ENCODE measurements at places on chromosomes 12 and 14.

DNA sequence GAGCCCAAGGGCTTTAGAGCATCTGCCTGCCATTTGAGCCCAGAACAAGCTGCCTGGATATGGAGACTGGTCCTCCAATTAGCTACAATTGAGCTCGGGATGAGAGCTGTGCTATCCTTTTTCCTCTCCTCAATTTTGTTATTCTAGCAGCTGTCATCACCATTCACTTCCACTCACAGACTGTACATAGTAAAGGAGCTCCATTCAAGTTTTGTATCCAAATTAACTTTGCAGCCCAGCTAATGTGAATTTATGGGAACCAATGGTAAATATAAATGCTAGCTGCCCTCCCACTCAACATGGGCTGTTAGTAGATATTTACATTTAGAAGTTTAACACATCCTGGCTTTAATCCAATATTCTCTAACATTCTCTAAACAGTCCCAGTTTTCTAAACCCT, 44.6 kb downstream of the BMP4 start:
- no peak for DNase-seq

- no peak for DNase-seq
Measured at GRCh38 chr12:19095756-19096480, 33.6 kb upstream of the PLEKHA5 start.

DNA sequence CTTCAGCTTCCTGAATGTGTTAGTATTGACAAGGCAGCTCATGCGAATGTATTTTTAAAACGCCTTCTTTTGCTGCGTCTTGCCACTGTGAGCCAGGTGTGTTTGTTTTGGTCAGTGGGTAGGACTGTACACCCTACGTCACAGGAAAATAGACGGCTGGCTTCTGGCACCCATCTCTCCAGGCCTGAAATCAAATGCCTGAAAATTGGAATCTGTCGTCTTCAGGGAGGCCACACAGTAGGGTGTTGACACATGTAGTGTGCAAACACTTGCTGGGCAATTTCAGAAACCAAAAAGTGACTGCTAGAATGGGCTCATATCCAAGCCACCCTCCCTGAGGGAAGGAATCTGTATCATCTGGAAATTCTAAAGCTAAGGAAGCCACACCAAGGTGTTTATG, 209.3 kb downstream of the TTC8 start:
- DNase-seq = no peak

DNA sequence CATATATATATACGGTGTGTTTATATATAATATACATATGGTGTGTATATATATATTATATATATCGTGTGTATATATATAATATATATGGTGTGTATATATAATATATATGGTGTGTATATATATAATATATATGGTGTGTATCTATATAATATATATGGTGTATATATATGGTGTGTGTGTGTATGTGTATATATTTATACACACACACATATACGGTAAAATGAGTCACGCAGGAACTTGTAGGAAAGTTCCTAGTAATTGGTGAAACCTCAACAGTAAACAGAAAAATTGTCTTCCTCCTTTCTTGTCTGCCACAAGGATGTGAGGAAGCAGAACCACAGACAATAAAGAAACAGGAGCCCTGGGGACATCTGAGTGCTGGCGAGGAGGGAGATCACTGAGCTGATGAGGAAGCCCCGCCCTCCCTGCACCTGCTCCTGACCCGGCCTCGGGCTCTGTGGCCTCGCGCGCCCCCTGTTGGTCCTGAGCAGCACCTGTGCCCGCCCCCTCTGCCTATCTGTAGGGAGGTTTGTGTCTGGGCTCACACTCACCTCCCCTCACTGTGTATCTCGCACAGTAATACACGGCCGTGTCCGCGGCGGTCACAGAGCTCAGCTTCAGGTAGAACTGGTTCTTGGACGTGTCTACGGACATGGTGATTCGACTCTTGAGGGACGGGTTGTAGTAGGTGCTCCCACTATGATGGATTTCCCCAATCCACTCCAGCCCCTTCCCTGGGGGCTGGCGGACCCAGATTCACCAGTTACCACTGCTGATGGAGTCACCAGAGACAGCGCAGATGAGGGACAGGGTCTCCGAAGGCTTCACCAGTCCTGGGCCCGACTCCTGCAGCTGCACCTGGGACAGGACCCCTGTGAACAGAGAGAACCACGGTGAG, 1079.4 kb downstream of the TMEM121 start:
- peak; percentile 11 for DNase-seq

GRCh38 chr12:87280356-87280755, 748.8 kb downstream of the C12orf50 start:
- DNase-seq = no peak

DNA sequence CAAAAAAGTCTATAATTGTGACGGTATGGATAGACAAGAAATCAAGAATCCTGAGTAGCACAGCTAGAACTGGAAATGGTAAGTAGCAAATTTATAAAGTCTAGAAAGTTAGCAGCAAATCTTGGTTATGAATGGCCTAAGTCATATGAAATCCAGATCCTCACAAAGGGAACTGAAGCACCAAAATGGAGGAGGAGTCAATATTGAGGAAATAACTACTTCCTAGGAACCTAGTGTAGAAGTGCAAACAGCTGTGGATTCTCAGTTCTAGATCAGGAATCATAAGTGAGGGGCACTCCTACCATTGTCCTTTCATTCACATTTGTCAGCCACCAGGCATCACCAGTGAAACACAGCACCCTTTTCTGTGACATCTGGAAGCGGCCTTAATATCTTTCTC, 202.2 kb upstream of the DCN start:
- DNase-seq = no peak

DNA sequence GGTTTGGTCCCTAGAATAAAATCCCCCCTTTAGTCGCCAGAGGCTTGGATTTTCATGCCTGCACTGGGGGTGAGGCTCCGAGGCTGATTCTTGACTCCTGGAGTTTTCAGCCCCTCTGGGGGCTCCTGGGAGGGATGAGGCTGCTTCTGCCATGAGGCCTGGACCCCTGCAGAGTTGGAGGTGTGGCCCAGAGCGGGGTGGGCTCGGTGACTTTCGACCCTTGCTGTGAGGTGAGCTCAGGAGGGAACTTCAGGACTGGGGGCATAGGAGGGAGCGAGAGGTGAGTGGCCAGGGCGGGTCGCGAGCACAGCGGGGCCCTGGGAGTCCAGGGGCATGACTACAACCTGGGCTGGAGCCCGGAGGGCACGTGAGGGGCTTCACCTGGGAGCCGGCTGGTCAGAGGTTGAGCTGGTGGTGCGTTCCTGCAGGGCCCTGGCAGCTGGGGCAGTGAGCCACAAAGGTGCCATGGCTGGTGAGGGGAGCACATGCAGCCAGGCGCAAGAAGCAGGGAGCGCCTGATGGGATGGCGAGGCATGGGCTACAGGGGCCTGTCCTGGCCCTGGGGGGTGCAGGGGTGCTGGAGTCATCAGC, 168.2 kb downstream of the KIF26A start:
- no peak for DNase-seq

GRCh38 chr12:67710582-67710981, 62.0 kb downstream of the DYRK2 start:
- DNase-seq = no peak

DNA sequence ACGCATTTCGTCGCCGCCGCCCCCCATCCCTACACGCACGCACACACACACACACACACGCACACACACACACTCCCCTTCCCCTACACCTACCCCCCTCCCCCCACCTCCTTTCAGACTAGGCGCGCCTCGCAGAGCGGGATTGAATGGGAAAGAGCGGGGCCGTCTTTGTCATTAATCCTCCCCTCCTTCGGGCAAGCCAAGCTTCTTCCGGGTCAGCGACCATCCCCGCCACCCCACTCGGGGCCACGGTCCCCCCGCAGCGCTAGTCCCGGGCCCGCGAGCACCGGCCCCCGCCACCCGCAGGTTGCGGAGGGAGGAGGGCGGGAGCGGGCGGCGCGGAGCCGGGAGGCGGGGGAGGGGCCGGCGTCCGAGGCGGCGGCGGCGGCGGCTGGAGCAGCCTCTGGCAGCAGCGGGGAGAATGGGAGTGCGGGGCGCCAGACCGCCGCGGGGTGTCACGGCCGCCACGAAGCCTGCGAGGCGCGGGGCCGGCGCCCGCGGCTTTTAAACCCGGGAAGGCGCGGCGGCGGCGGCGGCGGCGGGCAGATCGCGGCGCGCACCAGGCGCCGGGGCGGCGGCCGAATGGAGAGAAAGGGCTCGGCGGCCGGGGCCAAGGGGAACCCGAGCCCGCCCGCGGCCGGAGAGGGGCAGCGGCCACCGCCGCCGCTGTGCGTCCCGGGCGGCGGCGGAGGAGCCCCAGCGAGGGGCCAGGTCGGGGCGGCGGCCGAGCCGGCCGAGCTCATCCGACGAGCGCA, at the start of gene TTC9:
TTC9 (plus strand) TSS at position 369 of the 755 bp plus-strand sequence; CDS start at position 583, 214 bp downstream.
- no peak for DNase-seq

GRCh38 chr14:81341370-81341769, 58.8 kb downstream of the STON2 start:
- DNase-seq = no peak

DNA sequence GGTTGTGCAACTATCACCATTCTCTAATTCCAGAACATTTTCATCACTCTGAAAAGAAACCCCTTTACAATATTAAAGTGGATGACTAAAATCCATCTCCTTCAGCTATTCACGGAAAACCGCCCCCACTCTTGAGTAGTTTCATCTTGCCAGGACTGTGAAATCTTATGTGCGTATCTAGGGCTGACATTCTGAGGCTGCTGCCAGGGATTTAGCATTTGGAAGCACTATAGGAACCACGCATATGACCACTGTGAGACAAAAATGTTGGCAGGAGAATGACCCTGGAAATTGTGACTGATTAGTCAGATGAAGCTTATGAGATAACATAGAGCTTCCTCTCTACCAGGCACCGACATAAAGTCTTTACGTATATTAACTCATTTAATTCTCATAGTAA, 305.2 kb upstream of the PDE3A start:
- DNase-seq = no peak

- no peak for DNase-seq
Measured at GRCh38 chr12:122026706-122027333, 5.1 kb downstream of the BCL7A start.

DNA sequence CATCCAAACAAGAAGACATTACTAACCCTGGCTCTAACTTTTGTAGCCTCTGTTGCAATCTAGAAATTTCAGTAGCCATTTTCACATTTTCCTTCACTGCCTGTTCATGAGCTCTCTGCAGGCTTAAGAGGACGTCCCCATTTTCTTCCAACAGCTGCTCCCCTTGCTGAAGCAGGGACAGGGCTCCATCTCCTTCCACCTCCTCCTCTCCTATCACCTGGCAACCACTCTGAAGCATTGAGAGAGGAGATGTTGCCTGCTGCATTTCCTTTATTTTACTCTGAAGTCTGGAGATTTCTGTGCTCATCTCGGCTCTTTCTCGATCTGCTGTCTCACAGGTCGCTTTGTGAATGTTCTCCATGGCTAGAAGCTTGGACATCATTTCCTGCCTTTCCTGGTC, 73.3 kb downstream of the NIN start:
- no peak for DNase-seq

GRCh38 chr14:22544881-22545420, 44.1 kb downstream of the DAD1 start:
- no peak for DNase-seq

GRCh38 chr14:65007202-65007601, 20.5 kb downstream of the FNTB start:
- no peak for DNase-seq

GRCh38 chr12:120101617-120102016, 14.9 kb downstream of the RAB35 start:
- DNase-seq = no peak

DNA sequence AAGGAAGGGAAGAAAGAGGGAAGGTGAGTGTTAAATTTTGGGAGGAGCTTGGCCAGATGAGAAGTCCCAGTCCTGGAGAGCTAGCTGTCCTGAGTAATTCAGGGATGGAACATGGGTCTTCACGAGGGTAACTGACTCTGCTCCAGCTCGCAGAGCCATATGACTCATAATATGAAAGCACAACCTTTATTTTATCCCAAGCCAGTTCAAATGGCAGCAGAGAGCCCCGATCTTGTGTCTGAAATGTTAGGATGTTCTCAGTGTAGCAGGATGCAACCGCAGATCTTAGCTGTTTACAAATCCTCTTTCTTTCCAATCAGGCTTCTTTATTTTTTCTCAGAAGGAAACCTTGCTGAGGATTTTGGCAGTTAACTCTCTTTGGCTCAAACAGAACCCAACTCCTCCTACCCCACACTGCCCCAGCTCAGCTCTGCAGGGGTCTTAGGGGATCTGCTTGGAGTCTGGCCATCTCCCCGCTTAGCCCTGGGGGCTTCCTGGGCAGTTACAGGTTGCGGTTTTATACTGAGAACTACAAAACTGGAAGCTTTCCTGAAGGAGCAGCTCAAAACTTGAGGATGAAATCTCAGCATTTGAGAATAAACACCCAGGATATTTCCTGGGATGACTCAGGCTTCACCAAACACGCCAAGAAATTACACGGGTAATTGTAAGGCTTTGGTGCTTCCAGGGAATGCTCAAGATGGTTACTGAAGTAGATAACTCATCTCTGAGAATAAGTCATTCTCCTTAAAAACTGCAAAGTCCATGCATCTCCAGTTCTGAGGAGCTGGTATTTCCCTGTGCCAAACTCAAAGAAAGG, 92.5 kb downstream of the VCPKMT start:
- no peak for DNase-seq

DNA sequence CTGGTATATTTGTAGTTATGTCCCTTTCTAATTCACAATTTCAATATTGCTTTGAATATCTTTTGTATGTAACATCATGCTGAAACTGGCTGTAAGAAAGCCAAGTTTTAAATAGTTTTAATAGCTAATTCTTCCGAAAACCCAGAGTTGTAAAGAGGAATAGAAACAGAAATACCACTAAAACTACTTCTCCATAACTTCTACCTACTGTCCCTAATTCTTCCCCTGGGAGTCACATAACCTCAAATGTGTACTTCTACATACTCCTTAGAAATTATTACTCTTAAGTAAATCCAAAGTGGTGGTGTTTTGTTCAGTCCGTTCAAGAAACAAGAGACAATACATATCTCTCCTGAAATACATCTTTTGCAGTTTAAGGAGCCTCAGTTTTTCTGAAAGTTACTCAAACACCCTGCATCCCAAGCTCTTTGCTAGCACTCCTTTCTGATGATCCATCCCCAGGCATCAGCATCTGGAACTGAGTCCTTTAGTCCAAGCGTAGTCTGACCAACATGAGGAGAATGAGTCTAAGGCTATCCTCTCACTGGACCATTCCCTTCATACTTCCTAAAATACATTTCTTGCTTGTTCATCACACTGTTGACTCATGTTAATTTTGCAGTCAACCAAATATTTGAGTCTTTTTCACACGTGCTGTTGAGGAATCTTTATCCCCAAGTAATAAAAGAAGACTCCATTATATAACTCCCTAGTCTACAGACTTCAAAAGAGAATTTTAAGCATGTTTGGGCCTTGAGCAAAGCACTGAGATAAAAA, 214.3 kb upstream of the NUDT4 start:
- DNase-seq = no peak

- no peak for DNase-seq
Measured at GRCh38 chr14:24734917-24735500, 101.0 kb upstream of the GZMB start.

Measured in esophagus squamous epithelium (tissue), 5 donors.